ENCODE measurements at places on chromosomes 4 and X.

DNA sequence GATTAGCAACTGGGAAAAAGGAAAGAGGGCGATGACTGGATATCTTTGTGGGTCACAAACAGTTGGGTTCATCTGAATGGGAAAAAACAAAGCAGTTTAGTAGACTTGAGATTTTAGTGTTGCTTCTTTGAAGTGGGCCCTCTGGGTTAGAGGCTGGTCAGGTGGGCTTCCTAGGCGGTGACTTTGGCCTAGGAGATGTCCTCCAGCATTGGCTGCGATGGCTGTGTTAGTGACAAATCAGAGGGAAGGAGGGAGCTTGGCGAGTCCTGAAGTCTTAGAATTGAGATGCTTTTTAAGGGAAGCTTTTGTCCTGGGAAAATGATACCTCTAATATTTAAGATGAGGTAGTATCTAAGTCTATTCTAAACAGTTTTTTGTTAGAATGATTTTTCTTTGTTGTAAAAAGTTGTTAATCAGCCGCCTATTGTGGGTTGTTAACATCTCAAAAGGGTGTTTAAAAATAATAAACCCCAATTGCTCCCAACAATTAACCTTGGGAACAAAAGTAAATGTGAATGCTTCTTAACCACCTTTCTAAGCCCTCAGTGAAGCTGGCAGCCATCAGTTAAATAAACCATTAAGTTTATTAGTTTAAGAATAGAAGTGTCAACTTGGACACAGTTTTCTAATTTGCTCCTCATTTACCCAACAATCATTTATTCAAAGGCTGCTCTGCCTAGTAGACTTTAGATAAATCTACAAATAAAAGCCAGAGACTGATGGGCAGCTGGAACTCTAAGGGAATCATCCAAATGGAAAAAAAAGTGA is 31.7 kb downstream of the DLG3 start:
- no peak for DNase-seq

- no peak for DNase-seq
Measured at GRCh38 chrX:16825264-16826035, 39.2 kb downstream of the TXLNG start.

- peak; percentile 5 for DNase-seq
Measured at GRCh38 chrX:7083468-7084396, 63.8 kb upstream of the STS start.

- DNase-seq, result no peak
Measured at GRCh38 chr4:112753333-112753732, 116.4 kb downstream of the LARP7 start.

DNA sequence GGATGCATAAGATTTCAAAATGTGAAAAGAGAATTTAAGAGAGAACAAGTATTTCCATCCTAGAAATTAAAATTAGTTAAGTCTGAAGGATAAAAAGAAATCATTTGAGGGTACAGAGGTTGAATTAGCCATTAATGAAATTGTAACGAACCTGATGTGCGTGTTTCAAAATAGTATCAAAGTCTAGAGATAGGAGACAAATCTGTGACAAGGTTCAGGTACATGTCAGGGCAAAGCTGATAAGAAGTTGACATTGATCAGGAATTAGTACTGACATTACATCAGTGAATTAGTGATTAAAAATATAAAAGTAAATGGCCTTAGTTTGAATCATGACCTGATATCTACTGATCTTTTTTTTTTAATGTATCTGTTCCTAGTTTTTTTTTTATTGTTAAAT is 62.3 kb downstream of the UGT2B10 start:
- no peak for DNase-seq

- no peak for DNase-seq
Measured at GRCh38 chrX:137195991-137196390, 162.2 kb upstream of the GPR101 start.

- no peak for DNase-seq
Measured at GRCh38 chrX:35841872-35842271, 43.7 kb downstream of the MAGEB16 start.

GRCh38 chr4:188695261-188695660 is 556.0 kb downstream of the TRIML1 start:
- DNase-seq, result no peak
